ENCODE measurements at places on chromosomes 6 and 20.

DNA sequence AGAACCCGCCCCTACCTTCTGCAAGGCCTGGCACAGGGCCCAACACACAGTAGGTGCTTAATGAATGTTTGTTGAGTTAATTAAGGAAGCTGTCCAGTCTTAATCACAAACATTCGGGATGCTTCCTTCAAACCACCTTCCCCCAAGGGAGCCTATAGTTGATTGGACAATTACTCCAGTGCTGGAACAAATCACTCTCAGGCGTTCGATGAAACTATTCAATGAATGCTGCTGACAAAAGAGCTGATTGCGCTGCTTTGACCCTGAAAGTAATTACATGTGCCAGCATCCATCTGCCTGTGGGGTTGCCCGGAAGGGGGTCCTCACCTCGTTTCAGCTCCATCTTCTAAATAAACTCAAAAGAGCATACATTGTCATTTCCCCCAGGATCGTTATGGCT, 112.0 kb upstream of the SRSF6 start:
- DNase-seq = no peak

DNA sequence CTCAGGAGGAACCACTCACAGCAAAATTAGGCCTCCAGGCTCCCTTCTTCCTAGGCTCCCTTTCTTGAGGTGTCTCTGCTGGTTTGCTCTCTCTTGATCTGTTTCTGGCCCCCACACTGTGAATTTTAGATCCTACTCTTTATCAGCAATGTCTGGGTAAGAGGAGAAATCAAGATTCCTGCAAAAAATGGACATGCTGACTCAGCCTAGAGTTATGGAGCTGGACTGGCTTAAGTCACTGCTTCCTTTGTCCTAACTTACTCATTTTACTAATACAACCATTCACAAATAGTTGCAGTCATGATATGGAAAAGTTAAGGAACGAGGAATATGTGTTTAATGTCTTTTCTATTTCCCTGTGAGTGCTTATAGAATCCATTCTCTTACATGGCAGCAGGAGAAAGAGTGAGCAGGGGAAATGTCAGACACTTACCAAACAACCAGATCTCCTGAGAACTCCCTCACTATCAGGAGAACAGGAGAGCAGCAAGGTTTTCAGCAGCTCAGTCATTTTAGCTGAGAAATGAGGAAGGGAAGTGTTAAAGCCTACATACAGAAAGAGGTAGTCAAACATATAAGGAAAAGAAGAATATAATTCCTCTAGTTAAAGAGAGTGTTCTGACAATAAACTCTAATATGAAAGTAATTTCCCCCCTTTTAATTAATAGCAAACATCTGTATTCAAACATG, 160.8 kb downstream of the PDE7B start:
- peak; percentile 92 for DNase-seq

DNA sequence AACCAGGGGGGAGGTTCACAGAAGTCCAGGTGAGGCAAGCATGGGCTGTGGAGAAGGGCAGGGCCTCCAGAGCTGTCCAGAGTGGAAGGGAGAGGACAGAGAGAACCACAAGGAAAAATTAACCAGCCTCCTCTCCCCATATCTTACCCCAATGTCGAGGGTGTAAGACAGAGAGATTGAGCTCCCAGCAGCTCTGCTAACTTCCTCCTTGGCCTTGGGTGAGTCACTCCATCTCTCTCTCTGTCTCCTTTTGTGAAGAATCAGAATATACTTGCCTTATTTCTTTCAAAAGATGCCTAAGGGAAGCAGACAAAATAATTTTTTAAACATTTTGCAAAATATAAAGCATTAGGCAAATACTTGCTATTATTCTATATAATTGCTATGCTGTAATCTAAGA, 58.3 kb upstream of the IYD start:
- no peak for DNase-seq

- no peak for DNase-seq
Measured at GRCh38 chr6:16369989-16370388, 131.6 kb downstream of the GMPR start.

GRCh38 chr6:5706124-5707033, 300.3 kb downstream of the NRN1 start:
- DNase-seq = peak; percentile 15

DNA sequence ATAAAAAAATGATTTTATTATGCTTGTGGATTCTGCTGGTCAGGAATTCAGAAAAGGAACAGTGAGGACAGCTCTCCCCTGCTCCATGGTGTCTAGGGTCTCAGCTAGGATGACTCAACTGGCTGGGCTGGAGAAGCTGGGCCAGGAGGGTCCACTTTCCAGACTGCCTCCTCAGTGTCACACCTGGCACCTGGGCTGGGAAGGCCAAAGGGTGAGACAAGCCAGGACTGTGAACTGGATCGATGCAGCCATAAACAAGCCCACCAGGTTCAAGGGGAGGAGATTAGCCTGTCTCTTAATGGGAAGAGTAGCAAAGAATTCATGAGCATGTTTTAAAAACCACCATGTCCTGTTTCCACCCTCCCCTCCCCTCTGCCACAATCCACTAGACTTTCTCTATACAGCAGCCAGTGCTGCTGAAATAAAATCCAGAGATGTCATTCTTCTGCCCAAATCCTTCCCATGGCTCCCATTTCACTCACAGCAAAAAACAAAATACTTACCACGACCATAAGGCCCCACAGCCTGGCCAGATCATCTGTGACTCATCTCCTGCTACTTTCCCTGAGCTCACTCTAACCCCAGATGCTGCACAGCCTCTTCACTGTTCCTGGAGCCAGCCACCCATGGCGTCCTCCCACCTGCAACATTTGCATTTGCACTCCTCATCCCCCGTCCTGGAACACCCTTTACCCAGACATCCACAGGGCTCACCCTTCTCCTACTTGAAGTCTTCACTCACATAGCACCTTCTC, 13.8 kb downstream of the SPTLC3 start:
- peak; percentile 36 for DNase-seq

DNA sequence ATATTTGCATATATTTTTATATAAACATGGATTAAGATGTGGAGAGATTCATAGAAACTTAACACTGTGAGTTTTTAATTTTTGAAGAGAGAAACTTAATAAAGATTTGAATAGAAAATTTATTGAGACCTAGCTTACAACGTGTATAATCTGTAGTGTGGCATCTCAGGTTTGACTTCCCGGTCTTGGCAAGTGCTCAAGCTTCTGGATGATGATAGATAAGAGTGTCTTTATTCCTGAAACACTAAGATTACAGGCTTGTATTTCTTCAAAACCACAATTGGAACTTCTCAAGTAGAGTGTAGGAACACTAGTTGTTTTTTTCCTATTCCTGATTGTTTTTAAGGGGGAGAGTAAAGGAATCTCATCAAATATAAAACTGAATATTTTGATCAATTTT, 64.6 kb upstream of the NOTCH4 start:
- DNase-seq = no peak

- DNase-seq = no peak
Measured at GRCh38 chr6:154243793-154244750, 112.5 kb downstream of the IPCEF1 start.

DNA sequence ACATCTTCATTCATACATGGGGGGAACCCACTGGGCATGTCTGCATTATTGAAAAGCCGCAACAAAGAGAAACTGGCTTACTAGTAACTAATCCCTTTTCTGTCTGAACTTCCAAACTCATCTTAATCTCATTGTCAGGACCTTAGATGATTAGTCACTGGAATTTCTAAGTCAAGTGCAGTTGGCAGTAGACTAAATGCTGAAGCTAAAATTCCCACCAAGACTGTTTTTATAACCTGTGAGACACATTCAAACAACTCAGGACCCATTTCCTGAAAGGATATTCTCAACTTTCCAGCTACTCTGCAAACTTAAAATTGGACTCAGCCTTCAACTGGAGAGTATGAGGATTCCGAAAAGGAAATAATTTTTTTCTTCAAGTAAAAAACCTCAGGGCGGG, 94.8 kb upstream of the SCAF8 start:
- DNase-seq = peak; percentile 54

DNA sequence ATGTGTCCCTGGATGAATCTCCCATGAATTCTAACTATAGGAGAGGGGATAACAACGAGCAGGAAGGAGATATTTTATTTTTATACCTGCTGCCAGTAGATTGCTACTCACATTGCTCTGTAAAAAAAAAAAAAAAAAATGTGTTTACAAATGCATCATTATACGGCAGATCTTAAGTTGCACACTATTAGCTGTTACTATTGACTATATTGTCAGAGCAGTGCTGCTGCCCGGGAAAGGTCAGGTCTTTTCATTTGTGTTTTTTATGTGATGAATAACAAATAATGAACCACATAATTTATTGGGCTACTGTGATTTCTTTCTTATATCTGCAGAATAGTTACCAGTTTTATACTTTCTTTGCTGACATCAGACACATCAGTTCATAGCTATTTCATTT, 393.3 kb downstream of the C6orf118 start:
- DNase-seq = no peak

GRCh38 chr20:5402903-5403531, 86.3 kb upstream of the PROKR2 start:
- peak; percentile 41 for DNase-seq

GRCh38 chr6:54188846-54189245, 77.6 kb downstream of the MLIP start:
- DNase-seq = peak; percentile 11

- no peak for DNase-seq
Measured at GRCh38 chr20:24667689-24668383, 198.4 kb downstream of the SYNDIG1 start.

DNA sequence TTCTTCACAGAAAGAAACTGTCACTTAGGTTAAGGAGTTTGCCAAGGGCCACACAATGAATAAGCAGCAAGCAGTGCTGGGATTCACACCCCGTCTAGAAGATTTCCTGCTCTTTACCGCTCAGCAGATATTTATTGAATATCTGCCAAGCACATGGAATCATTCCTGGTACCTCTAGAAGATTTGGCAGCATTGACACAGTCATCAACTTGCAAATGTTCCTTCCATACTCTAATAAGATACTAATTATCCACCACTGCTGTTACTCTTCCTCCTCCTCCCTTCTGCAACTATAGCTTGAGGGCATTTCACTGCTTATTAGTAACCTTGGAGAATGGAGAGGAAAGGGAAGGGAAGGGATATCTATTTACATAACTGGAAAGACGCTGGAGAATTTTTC, 13.0 kb downstream of the MOXD1 start:
- DNase-seq = no peak

DNA sequence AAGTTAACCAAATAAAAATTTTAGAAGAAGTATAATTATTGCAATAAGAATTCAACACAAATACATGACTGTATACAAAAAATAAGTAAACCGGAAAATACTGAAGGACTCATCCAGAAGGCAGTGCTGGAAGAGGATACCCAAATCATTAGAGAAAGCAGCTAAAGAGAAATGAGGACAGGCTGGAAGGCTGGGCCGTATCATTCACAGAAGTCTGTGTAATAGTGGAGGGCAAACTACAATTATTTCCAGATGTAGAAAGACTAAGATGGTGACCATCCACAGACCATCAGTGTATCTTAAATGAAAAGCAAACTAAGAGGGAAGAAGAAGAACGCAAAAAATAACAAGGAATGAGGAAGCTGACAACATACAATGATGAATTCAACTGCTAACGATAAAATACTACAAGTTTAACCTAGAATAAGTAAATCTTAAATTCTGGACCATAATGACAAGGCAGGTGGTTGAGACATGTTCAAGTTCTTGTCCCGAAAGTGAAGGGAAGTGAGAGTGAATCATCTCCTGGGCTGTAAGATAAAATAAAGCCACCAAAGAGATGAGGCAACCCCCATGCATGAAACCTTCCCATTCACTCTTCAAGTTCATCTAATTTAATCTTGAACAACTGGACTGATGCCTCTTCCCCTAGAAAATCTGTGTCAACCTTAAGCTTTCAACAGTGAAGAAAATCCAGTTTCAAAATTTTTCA, 71.5 kb downstream of the SLC23A2 start:
- DNase-seq = peak; percentile 68

DNA sequence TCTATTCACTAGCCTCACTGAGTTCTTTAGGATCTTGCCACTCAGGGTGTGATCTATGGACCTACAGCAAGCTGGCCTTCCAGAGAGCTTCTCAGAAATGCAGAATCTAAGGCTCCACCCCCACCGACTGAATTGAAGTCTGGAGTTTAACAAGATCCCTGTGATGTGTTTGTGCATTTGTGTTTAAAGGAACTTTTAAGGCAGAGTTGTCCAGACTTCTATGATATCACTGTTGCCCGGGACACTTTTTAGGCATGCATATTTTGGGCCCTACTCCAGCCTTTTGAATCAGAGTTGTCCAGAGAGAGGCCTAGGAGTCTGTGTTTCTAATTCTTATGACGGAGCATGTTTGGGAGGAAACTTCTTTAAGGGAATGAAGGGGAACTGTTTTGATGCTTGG, 232.3 kb downstream of the QKI start:
- DNase-seq = no peak

- DNase-seq = no peak
Measured at GRCh38 chr20:24615353-24615752, 145.9 kb downstream of the SYNDIG1 start.

DNA sequence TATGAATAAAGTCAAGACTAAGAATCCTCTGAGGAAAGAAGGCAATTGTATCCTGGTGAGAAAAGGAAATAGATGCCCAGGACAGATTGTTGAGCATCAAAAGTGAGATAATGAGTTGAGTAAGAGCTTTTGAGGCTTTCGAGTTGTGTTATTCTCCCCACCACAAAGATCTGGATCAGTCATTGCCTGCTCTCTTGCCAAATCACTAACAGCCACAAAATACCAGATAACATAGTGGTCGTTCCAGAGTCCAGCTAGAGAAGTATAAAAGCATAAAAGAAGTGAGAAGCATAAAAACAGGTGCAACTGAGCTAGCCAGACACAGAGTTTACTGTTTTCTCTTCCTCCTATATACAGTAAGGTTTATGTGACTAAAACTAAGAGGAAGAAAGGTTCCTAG, 4.9 kb downstream of the SPINT4 start:
- peak; percentile 52 for DNase-seq

- DNase-seq = peak; percentile 22
Measured at GRCh38 chr6:81655696-81656095, 96.8 kb downstream of the TENT5A start.

- no peak for DNase-seq
Measured at GRCh38 chr6:119385994-119386393, 36.4 kb upstream of the MAN1A1 start.

GRCh38 chr6:45704056-45704800, 311.4 kb downstream of the CLIC5 start:
- peak; percentile 25 for DNase-seq

- no peak for DNase-seq
Measured at GRCh38 chr6:13438126-13438525, 49.3 kb downstream of the GFOD1 start.

DNA sequence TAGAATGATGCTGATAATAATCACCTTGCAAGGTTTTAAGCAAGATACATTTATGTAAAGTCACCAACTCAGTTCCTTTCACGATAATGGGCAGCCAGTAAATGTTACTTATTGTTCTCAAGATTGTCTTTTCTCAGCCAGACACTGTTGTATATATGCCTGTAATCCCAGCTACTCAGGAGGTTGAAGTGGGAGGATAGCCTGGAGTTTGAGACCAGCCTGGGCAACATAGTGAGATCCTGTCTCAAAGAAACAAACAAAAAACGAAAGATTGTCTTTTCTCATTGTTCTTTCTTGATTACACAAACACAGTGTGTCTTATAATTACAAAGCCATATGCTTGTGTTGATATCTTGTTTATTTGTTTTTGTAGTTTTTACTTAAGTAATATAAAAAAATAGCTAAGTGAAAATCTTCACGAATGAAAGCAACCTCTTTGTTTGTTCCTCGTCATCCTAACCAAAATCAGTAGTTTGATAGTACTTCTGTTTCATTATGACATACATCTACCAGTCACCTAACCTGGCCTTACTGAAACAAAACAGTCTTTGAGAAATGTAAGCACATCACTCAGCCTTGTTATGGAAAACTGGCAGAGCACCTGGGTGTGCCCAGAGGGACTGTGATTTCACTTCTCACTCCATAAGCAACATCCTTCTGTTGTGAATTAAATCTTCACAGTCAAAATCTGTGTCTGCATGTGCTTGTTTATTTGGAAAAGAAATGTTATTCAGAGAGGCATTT, 436.2 kb upstream of the SOX4 start:
- DNase-seq = no peak
